Right renal cortex interstitium (tissue), 3 donors: ENCODE measurements at places on chromosomes 6 and 20. TPM values are rescaled to one million over a fixed set of nuclear protein-coding genes. Genes with fewer than 3 reads are reported as not detected.

NHLRC1 gene
- polyA plus RNA-seq: 1.9 TPM

DPPA5 gene
- polyA plus RNA-seq: not detected

CD40 gene
- 6.5 TPM for polyA plus RNA-seq

HMGN3 gene
- 371 TPM for polyA plus RNA-seq

GSTA2 gene
- 0.22 TPM for polyA plus RNA-seq

PPIL4 gene
- polyA plus RNA-seq: 63.1 TPM

GRCh38 chr20:59577809-59578435 lies 26.4 kb upstream of the PHACTR3 start:
- DNase-seq: no peak

DNA sequence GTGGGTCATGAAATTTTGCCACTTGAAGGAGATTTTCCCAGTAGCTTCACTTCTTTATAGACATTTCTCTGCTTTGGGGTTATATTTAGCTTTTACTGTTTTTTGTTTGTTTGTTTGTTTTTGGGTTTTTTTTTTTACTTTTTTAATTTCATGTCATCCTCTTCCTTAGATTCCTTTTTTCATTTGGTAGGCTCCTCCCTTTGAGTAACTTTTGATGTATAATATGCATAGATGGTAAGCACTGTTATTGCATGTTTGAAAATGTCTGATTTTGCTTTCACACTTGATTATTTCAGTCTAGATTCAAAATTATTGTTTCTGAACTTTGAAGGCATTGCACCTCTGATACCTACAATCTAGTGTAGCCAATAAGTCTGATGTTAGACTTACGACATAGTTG lies 37.6 kb downstream of the PLEKHG1 start:
- DNase-seq: no peak

- no peak for DNase-seq
These were observed 172.7 kb upstream of the MARCKS start for GRCh38 chr6:113684382-113684901.

GRCh38 chr6:155434096-155434495 lies 21.5 kb downstream of the NOX3 start:
- DNase-seq: no peak

GRCh38 chr6:52502306-52503029 lies 74.4 kb downstream of the TRAM2 start:
- DNase-seq: no peak

DNA sequence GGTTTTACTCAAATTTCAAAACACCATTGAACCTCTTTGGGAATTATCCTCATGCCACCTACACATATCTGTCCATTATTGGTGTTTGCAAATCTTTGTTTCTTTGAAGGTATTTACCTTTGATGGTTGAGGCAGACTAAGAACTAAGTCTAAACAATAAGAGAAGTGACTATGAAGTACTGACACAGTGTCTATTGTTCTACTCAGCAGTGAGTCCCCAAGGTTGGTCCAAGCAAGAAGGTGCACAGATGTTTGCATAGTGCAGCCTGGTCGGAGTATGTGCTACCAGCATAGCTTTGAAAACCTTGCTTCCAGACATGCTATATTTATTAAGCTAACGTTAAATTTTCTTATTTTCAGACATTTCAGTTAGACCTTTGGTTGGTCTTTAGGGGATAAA lies 19.5 kb downstream of the LRRC1 start:
- no peak for DNase-seq

- no peak for DNase-seq
These were observed 32.4 kb downstream of the NFATC2 start for GRCh38 chr20:51510169-51510568.
